ENCODE measurements at places on chromosomes 7 and 10. TPM values are rescaled to one million over a fixed set of nuclear protein-coding genes. Genes with fewer than 3 reads are reported as not detected.

GRID2IP gene
- not detected for total RNA-seq

MYL10 gene
- not detected for total RNA-seq

CCDC172 gene
- not detected for total RNA-seq

DNA sequence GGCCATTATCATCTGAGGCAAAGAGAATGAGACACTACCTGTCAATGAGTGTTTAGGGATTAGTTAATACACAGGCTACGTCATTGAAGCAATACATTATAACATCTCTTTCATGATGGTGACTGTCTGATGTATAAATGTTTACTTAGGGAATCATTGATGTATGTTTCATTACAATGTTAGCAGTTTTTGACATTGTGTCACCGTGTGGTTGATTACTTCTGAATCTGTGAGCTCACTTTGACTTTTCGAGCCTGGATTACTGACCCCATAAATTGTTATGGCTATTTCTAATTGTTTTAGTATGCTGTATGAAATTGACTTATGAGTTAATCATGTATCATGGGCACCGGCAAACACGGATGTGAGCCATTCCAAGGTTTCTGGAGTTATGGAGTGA, 494.0 kb downstream of the MAGI2 start:
- H3K4me3 ChIP-seq, result no peak overlapping the region
- H3K27ac ChIP-seq, result no peak overlapping the region
- DNase-seq, result no peak
- no peaks in the 10 kb centered on the region for H3K27me3 ChIP-seq
- H3K36me3 ChIP-seq, result no peaks in the 10 kb centered on the region

- no peaks in the 10 kb centered on the region for H3K4me1 ChIP-seq
- no peak overlapping the region for H3K27ac ChIP-seq
- DNase-seq, result no peak
- no peak overlapping the region for H3K4me3 ChIP-seq
Measured at GRCh38 chr10:130834573-130834972, 476.9 kb downstream of the TCERG1L start.

- no peaks in the 10 kb centered on the region for H3K36me3 ChIP-seq
- no peak for DNase-seq
- H3K27ac ChIP-seq, result no peak overlapping the region
Measured at GRCh38 chr10:69880301-69881081, 78.8 kb downstream of the COL13A1 start.

DNA sequence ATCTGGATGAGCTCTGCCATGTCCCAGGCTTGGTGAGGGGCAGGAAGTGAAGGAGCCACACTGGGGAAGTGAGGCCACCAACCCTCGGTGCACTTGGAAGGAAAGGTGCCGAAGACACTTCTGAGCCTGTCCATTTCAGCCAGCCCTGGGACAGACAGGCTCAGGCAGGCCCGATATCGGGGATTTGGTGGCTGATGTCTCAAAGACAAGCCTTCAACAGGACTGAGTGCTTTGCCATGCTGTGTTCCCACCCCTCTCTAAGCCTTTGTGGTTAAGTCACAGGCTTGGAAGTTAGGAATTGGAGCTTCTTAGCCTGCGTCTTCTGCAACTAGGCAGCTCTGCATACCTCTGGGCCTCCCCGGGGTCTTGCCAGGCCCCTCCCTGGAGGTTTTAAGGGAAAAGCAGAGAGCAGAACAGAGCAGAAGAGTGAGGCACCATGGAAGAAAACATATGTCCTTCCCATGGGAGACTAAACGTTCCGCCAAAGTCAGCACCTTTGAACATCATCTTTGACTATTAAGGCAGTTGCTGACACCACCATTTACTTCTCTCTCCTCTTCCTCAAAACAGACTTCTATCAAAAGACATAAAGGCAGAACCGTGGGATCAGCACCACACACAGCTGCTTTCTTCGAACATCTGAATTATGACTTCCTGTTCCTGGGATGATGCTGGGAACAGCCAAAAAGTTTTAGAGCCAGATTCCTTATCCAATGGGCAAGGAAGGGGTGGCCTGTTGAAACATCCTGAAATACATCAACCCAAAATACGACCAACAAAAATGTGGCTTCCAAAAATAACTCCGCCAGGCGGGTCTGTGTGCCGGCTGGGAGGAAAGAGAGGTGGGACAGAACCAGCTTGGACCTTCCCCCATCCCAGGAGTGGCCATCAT, 71.8 kb downstream of the AFAP1L2 start:
- H3K36me3 ChIP-seq, result no peaks in the 10 kb centered on the region
- no peak overlapping the region for H3K4me3 ChIP-seq
- H3K4me1 ChIP-seq, result peaks cover 23% of the 10 kb centered on the region
- DNase-seq, result no peak
- H3K27me3 ChIP-seq, result no peaks in the 10 kb centered on the region

DNA sequence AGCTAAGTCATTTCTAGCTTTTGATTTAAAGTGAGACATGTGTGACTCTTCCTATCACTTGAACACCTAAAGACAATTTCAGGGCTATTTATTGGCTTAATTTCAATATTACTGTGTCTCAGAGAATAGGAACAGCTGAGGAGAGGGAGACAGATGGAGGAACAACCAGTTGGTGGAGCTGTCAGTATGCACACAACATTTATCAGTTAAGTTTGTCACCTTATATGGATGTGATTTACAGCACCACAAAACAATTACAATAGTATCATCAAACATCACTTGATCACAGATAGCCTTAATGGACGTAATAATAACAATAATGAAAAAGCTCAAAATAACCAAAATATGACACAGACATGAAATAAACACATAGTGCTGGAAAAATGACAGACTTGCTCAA, 129.6 kb downstream of the NPSR1 start:
- DNase-seq, result no peak
- no peak overlapping the region for H3K4me3 ChIP-seq
- no peaks in the 10 kb centered on the region for H3K27me3 ChIP-seq
- H3K27ac ChIP-seq, result no peak overlapping the region
- H3K4me1 ChIP-seq, result peaks cover 2% of the 10 kb centered on the region
- H3K36me3 ChIP-seq, result no peaks in the 10 kb centered on the region

- no peaks in the 10 kb centered on the region for H3K36me3 ChIP-seq
- H3K27ac ChIP-seq, result no peak overlapping the region
- peaks cover 4% of the 10 kb centered on the region for H3K4me1 ChIP-seq
- no peak for DNase-seq
- H3K4me3 ChIP-seq, result no peak overlapping the region
Measured at GRCh38 chr10:7896297-7896696, 78.0 kb downstream of the TAF3 start.

GRCh38 chr7:100546129-100546925, 7.3 kb downstream of the AGFG2 start:
- H3K27me3 ChIP-seq, result no peaks in the 10 kb centered on the region
- H3K4me3 ChIP-seq, result no peak overlapping the region
- DNase-seq, result no peak
- peak overlapping the region; percentile 6 for H3K27ac ChIP-seq
- H3K36me3 ChIP-seq, result no peaks in the 10 kb centered on the region

DNA sequence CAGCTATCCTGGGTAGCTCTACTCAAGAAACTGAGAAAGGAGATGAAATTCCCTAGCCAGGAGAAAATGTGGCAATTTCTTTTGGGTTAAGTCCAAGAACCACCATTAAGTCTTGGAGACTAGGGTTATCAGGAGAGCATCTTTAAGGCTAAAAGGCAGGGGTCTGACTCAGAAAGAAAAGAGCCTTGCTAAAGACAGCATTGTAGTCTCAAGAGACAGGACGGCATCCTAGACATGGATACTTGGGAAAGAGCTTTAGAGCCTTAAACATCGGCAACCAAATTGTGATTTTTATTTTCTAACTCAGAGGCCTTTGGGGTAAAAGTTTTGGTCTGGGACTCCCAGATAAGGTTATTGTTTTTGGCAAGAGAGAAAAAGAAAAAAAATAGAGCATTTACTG, 83.1 kb downstream of the FAS start:
- no peak overlapping the region for H3K27ac ChIP-seq
- no peaks in the 10 kb centered on the region for H3K4me1 ChIP-seq
- H3K27me3 ChIP-seq, result no peaks in the 10 kb centered on the region
- no peak for DNase-seq
- H3K36me3 ChIP-seq, result no peaks in the 10 kb centered on the region
